GM12892 (cell line): ENCODE measurements at places on chromosomes 12 and 14.
A peak's percentile ranks its signal among the peaks of the same experiment; 100 is the strongest.

- DNase-seq = no peak
These were observed 913.9 kb upstream of the SEL1L start for GRCh38 chr14:82447586-82447985.

DNA sequence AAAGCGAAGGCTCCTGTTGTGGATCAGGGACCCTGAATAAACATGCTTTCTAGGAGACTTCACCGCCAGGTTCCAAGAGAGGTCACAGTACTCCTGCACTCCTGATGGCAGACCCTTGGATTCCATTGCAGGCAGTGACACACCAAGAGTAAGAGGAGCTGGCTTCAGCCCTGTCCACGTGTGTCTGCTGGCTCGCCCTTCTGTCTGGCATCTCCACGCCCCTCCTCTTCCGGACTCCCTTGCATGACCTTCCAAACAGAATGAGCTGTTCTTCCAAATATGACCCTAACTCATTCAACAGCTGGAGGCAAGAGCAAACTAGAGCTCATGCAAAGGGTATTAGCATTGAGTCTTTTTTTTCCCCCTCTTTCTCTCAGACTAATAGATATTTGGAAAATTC lies 233.0 kb upstream of the PLEKHG7 start:
- DNase-seq = no peak

GRCh38 chr14:89357655-89358297 lies 59.3 kb downstream of the FOXN3 start:
- DNase-seq = no peak

DNA sequence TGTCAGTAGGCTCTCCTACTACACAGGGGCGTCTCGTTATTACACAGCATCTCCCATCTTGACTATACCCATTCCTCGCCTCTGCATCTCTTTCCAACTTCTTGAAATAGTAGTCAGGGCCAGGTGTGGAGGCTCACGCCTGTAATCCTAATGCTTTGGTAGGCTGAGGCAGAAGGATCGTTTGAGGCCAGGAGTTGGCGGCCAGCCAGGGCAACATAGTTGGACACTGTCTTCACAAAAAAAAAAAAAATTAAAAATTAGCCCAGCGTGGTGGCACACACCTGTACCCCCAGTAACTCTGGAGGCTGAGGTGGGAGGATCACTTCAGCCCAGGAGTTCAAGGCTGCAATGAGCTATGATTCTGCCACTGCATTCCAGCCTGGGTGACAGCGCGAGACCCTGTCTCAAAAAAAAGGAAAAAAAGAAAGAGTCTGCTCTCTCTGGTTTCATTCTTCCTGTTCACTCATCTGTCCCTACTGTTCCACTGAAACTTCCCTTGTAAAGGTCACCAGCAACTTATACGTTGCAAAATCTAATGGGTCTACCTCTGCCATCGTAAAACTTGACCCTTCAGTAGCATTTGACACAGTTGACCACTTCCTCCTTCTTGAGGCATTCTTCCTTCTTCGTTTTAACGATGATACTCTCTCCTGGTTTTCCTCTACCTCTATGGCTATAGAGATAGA lies 41.0 kb upstream of the PTGR2 start:
- no peak for DNase-seq

- DNase-seq = peak; percentile 42
These were observed at the start of gene CIDEB for GRCh38 chr14:24307575-24308341. Gene CIDEB, minus strand, starts transcription at chr14:24307977. Its CDS starts 119 bp downstream, at chr14:24307858.

GRCh38 chr12:48643011-48643410 lies 39.0 kb downstream of the KANSL2 start:
- DNase-seq = no peak

DNA sequence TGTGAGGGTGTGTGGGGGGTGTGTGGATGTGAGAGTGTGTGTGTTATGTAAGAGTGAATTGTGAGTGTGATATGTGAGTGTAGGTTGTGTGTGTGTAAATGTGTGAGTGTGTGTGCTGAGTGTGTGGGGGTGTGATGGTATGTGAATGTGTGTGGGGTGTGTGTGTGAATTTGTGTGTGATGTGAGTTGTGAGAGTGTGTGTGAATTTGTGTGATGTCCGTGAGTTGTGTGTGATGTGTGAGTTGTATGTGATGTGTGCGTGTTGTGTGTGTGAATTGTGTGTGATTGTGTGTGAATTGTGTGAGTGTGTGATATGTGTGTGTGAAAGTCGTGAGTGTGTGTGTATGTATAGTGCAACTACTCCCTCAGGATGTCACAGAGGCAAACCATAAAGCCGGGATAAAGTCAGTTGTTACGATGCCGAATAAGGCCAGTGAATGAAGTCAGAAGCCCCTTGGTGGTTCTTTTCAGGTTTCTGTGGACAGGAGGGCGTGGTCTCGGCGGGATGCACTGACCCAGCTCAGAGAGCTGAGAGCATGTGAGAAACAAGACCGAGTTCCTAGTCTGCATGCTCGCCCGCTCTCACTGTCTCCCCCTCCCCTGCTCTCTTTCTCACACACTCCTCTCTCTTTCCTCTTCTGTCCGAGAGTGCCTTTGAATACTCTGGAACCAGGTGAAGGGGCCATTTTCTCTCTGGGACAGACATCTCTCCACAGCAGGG lies 71.8 kb upstream of the MAX start:
- no peak for DNase-seq

GRCh38 chr14:70987041-70987440 lies 79.8 kb downstream of the PCNX1 start:
- DNase-seq = no peak

DNA sequence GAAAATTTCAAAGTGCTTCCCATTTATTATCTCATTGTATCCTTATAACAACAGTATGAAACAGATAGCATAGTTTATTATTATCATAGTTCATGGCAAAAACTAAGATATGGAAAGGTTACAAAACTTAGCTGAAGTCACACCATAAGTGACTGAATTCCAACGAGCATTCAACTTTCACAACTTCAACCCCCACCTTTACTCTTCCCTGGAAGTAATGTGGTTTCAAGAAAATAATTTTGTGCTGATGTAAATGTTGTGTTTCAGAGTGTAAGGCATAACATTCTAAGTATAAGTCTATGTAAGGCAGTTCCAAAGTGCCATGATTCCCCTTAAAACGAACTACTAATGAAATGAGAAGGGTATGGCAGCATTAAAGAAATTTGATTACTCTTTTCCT lies 454.5 kb downstream of the BCAT1 start:
- DNase-seq = no peak

DNA sequence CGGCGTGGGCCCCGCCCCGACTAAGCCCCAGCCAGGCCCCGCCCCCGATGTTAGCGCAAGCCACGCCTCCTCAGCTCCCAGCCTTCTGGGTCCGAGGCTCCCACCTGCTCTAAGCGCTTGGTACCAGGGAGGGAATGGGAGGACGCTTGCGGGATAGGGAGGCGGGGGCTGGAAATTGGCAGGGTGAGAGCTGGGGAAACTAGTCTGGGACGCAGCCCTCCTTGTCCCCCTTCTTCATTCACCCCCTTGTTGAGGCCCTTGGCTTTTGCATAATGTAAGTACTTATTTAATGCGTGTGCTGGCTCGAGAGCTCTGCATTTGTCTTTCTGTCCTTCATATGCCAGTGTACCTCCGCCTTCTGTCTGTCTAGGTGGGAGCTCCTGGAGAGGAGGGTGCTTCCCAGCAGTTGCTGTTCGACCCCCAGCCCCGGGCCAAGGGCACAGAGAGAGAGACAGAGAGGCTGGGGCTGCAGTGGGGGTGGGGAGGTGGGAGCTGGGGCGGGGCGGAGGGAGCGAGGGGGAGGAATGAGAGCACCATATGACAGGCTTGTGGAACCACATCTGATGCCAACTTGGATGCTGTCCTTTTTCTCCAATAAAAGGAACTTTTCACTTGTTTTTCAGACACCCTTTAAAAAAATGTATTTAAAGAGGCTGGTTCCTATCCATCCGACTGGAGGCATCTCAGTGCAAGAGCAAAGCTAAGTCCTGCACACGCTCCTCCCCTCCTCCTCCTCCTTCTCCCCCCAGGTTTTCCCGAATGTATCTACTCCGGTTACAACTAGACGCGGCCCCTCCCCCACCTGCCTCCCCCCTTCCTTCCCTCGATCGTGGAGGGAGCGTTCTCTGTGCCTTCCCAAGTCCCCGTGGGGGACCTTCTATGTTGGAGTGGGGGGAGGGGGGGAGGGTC lies 25.6 kb upstream of the MAP1LC3B2 start:
- DNase-seq = peak; percentile 80

DNA sequence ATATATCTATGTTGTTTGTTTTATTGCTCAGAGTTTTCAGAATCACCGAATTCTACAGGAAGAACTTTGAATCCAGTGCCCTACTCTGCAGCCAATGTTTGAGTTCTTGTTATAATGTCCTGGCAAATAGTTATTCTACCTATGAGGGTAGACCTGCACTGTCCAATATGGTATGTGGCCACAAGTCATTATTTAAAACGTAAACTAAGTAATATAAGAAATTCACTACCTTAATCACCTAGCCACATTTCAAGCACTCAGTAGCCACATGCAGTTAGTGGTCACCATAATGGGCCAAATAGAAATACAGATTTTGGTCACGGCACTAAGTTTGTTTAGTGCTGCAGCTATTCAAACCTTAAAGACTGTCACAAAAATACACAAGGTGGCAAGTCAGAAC lies 26.4 kb downstream of the GNPTAB start:
- no peak for DNase-seq

GRCh38 chr12:21296751-21297406 lies 37.8 kb downstream of the SLCO1A2 start:
- no peak for DNase-seq

- no peak for DNase-seq
These were observed 12.5 kb downstream of the EGLN3 start for GRCh38 chr14:33938131-33938949.

DNA sequence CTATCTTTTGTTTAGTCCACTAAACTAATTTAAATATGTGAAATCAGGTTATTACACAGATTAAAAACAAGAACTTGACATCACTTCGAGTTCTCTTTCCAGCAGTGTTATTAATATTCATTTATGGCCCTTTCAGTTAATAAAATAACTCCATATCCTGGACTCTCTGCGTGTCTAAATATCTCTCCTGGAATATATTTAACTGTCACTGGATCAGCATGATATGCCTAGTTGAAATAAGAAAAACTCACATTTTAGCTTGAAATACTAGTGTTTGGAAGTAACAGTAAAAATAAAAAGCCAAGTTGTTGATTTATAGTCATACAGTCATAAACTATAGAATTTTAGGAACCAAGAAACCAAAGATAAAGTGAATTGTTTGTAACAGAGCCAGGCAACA lies 45.6 kb downstream of the ABCC9 start:
- no peak for DNase-seq

DNA sequence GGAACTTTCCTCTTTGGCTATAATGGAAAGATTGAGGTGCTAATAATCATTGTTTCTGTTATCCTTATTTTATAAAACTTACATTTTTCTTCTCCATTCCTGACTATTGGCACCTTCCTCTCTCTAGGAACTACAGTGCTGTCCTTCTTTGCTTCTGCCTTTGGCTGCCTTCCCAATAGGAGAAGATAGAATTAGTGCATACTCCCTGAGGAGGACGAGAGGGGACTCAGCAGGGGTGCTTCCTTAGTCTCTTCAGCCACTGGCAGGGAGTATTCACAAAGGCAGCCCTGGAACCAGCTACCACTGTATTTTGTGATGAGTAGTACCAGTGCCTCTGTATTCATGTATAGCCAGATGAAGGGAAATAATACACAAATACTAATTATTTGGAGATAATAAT lies 208.5 kb downstream of the FOXG1 start:
- DNase-seq = no peak

- no peak for DNase-seq
These were observed 24.3 kb downstream of the CFAP54 start for GRCh38 chr12:96513681-96514080.

DNA sequence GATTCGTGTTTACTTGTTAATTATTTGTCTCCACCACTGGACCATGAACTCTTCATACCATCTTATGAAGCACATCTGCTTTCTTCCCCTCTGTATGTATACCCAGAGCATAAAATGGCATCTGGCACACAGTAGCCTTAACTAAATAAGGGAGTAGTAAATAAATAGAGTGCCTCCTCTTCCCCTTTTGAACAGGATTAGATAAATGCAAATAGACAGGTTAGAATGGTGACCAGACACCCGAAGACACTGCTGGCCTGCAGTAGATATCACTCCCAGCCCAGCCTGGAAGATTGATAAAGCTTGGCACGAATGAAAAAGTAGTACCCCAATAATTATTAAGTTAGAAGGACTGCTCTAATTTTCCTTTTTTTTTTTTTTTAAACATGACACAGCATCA lies 6.9 kb downstream of the GALNT4 start:
- DNase-seq = no peak

DNA sequence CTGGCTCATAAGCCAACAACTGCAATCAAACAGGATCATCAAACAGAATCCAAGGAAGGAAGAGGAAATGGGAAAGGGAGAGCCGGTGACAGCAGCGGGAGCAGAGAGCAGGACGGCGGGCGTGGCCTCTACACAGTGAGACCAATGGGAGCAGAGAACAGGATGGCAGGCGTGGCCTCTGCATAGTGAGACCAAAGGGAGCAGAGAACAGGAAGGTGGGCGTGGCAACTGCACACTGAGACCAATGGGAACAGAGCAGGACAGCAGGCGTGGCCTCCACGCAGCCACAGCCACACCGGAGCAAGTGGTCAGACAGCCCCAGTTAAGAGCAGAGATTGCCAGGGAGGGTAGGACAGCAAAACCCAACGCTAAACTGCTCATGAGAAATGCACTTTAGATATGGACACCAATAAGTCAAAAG lies 16.4 kb downstream of the LRCOL1 start:
- DNase-seq = no peak

DNA sequence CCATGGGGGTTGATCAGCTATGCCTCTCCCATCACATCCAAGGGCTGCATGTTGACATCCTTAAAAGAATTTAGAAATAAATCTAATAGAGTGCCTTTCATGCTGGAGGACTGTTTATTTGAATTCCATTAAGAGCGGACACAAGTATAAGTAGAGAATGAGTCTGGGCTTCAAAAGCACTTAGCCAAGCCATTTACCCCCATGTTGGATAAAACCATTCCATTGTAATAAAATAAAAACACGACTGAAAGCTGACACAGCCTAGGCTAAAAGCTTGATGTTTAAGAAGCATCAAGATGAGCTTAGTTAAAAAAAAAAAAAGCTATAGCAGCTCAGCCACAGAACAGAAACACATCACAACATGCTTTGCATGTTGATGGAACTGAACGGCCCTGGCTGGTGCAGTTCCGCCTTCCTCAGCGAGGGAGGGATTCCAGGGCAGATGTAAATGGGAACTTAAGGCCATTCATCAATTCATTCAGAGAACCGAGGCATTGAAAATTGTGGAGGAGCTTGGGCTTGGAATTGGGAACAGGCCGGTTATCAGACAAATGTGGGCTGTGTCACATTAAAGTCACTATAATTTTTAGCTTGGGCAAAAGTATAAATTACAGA lies 41.2 kb downstream of the TMEM132D start:
- no peak for DNase-seq

GRCh38 chr12:121620333-121620891 lies 5.9 kb upstream of the ORAI1 start:
- DNase-seq = no peak

- no peak for DNase-seq
These were observed 2.6 kb upstream of the TRMT61A start for GRCh38 chr14:103526247-103526913.

DNA sequence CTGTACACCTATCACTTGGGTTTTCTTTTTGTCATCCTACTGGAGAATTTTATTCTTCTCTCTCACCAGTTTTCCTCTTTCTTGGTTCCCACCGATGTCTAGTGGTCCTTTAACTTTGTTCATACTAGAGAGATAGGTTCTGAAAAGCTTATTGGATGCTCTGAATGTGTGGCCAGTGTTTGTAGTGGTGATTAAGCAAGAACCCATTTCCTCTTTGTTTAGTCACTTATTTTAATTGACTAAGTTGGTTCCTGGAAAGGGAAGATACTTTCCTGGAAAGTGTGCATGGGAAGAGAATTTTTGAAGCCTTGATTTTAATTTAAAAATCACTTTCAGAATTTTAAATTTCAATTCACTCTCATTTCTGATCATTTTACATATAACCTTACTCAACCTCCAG lies 127.2 kb downstream of the OTOGL start:
- DNase-seq = no peak
